A549 treated with ZK216348 at 1 μM for 4 hours (cell line): ENCODE measurements at places on chromosomes 6 and 20. TPM values are rescaled to one million over a fixed set of nuclear protein-coding genes. Genes with fewer than 3 reads are reported as not detected.

The KHDRBS2 gene
- total RNA-seq, result not detected in 5 replicates

The ERVFRD-1 gene
- not detected in 5 replicates for total RNA-seq

The LPIN3 gene
- 7.9 to 16.8 TPM (median 12.7 TPM) in 5 replicates for total RNA-seq

The SIRPB2 gene
- total RNA-seq, result 0.05 TPM in 1 of 5 replicates, not detected in the others

The DCDC2 gene
- total RNA-seq, result 2.0 to 3.3 TPM (median 2.5 TPM) in 5 replicates

The HRH3 gene
- total RNA-seq, result not detected in 5 replicates

The ESR1 gene
- not detected in 5 replicates for total RNA-seq

The SLC17A9 gene
- total RNA-seq, result 0.35 TPM in 1 of 5 replicates, not detected in the others

The PTCRA gene
- total RNA-seq, result not detected in 5 replicates

The NKX2-2 gene
- not detected in 5 replicates for total RNA-seq
